ENCODE measurements at places on chromosomes 2 and 18.

GRCh38 chr2:142347751-142348150 is 216.9 kb upstream of the LRP1B start:
- DNase-seq, result no peak

DNA sequence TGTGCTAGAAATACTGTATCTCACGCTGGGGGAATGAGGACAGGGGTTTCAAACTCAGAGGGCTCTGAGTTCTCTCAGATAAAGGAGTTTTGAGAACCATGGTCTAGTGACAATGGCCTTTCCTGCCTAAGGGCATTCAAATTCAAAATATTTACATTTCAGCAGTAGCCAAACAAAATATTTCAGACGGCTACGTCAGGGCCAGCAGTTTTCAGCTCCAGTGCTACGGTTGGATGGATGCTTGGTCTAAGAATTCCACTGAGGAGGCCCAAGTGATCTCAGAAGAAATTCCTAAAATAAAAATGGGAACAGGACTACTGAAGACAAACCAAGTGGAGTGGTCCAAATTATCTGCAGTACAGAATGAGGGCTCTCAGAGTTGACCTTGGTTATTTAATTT is 41.1 kb upstream of the SCG2 start:
- DNase-seq, result no peak

GRCh38 chr2:133718688-133719201 is 150.5 kb upstream of the NCKAP5 start:
- no peak for DNase-seq

DNA sequence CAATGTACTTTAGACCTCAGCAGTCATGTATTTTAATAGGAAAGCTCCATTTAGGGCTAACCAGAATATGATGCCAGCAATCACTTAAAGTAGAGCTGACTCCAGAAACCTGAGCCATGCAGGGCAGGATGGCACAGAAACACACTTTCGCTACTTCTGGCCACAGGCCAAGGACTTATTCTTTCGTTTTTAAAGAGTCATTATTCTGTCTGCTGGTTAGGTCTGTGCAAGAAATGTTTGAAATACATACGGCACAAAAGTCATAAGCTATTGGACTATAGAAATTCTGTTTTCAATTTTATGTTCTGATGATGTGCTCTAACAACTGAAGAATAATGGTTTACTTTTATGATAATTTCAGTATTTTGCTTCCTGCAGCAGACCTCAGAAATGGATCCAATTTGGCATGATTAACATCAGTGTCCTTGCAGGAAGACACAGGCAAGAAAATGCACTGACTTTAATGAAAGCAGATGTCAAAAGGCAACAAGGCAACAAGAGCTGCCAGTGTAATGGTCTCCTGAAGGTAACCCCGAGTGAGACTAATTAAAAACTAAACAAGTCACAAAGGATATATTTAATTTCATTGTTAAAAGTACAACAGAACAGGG is 114.4 kb upstream of the CHRNA1 start:
- peak; percentile 42 for DNase-seq

- DNase-seq, result no peak
Measured at GRCh38 chr2:227513113-227513512, 41.2 kb downstream of the AGFG1 start.

GRCh38 chr2:216441308-216442010 is 29.2 kb downstream of the SMARCAL1 start:
- no peak for DNase-seq

GRCh38 chr2:53877556-53877955 is 17.8 kb upstream of the GPR75 start:
- no peak for DNase-seq

DNA sequence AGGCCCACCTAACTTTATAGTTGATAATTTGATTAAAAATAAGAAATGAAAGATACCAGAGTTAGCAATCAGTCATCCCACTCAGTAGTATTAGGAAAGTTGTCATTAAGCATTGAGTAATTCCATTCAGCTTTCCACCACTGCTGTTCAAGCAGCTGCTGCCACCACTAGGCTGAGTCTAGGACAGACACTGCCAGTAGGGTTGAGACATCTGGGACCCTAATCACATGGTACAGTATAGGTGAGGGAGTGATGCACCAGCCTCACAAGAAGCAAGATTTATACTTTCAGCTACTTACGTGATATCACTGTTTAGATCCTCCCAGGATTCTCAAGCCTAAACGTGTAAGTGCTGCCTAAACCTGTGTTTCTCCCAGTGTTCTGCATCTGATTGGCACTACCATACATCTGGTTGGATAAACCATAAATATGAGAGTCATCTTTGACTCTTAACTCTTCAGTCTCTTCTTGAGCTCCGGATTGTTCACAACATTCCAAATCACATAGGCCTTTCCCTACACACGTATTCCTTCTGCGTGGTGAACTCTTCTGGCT is 3.2 kb downstream of the UBXN4 start:
- peak; percentile 29 for DNase-seq

GRCh38 chr2:237208373-237209260 is 122.9 kb downstream of the COPS8 start:
- DNase-seq, result no peak

DNA sequence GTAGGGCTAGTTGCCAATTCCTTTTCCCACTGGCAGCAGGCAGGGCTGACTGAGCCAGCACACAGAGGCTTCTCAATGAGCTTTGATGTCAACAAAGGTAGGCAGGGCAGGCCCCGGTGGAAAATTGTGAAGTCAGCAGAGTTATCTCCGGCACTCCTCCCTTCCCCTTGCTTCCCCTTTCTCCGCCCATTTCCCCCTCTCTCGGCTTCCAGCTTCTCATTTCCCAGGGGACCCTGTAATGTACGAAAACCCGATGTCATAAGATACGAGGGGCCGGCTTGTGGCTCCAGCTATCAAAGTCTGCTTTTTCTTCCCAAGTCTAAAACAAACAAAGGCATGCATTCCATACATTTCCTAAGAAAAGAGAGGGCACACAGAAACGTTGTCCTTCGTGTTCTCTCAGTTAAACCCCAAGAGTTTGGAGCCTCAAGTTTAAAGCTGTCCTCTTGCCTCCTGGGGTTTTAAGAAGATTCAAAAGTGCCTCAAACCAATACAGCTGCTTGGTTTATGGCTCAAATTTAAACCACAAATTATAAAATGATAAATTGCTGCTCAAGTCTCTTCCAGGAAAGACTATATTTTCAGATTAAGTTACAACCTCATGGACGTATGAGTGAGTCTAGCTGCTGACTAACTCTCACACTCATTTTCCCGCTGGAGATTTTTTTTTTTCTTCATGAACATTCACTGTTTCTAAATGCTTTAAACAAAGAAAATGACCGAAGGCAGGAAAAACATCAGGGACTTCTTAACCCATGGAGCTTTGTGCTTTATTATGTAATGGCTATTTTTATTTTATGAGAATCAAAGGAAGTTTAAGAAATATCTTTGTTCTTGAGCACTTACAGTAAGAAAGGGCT is 27.2 kb upstream of the EML4 start:
- no peak for DNase-seq

GRCh38 chr2:16291731-16292550 is 351.6 kb downstream of the MYCN start:
- DNase-seq, result no peak

GRCh38 chr2:36380624-36381481 is 25.3 kb downstream of the CRIM1 start:
- DNase-seq, result no peak

- peak; percentile 37 for DNase-seq
Measured at GRCh38 chr2:237147317-237147716, 61.6 kb downstream of the COPS8 start.

DNA sequence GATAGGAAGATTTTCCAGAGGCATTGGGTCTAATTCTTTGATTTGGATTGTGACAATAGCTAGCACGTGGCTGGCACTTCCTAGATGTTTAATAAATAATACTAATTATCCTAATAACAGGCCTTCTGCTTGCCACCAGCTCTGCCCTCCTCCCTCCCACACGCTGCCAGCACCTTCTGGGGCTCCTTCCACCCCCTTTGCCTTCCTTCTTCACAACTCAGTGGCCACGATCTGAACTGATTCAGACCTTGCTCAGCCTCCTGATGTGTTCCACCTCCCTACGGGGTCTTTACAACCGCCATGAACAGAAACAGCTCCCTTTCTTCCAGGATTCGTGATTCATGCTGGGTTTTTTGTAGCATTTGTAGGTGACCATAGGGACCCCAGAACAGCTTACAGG is 310.3 kb upstream of the HS6ST1 start:
- DNase-seq, result no peak

- DNase-seq, result no peak
Measured at GRCh38 chr2:133824869-133825268, 256.6 kb upstream of the NCKAP5 start.

- no peak for DNase-seq
Measured at GRCh38 chr18:22551536-22552151, 133.9 kb upstream of the CTAGE1 start.

DNA sequence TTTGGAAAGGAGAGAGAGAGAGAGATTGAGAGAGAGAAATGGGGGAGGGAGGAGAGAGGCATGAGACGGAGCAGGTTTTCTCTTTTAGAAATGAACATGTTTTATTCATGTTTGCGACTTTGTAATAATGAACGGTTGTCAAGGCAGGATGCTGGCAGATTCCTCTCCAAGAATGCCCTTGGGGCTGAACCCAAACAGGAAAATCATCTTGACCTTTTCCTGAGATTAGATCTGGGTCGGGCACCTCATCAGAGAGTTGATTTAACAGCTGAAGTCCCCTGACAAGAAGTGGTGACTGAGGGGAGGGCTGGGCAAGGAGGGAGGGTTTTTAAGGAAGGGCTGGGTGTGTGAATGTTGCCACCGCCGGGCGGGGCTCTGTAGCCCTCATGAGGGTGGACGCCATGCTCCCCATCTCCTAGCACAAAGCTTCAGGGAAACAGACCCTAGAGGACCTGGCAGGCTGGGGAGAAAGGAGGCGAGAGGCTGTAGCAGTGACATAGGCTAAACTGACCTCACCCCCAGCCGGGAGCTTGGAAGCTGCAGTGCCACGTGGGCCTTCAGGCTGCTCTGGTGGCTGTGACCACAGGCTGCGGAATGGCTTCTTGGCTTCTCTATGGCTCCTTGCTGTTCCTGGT is 60.0 kb downstream of the LIPG start:
- DNase-seq, result no peak

- DNase-seq, result no peak
Measured at GRCh38 chr2:10202131-10202665, 79.7 kb downstream of the RRM2 start.

- DNase-seq, result no peak
Measured at GRCh38 chr2:44250376-44250775, 24.9 kb upstream of the SLC3A1 start.

DNA sequence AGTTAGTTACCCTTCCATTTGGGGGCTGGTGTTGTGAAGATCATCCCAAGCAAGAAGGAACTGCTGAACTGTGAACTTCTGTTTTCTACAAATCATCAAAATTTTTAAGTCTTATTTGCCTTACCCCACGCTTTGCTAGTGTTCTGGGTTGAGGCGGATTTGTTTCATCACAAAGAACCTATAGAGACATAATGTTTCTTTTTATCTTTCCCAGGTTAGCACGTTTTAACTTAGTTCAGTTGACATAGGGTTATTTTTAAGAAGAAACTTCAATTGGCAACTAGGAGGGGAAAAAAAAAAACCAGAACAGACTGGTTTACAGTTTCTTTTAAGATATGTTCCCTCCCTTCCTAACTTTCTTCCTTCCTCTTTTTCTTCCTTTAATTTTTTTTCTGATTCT is 31.1 kb upstream of the CERS6 start:
- no peak for DNase-seq

DNA sequence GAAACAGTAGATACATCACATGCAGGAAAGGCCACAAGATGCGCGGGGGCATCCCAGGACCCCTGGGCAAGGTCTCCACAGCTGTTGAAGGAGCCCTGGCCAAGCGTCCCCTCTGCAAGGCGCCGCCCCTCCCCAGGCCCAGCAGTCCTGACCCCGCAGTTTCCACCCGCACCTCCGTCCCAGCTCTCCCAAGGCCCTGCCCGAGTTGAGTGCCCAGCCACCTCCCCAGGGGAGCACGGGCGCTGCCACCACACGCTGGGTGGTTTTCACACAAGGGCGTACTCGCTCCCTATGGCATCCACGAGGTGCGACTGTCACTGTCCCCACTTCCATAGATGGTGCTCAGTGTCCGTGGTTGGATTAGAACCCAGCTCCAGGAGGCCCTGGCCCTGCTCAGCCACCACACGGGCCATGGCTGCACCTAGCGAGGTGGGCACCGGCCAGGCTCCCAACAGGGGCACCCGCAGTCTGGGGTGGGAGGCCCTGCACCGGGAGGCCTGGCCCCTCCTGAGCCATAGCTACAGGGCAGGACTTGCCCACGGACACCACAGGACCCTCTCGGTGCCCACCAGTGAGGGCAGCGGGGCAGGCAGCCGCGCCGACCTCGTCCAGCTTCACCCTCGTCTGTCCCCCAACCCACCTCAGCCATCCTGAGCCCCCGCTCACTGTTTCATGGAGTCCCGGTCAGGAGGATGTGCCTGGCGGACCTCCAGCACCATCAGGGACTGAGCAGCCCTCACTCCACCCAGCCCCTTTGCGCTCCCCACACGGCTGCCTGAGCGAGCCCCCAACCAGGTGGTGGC is 36.0 kb downstream of the KIF1A start:
- DNase-seq, result no peak

- no peak for DNase-seq
Measured at GRCh38 chr2:30159766-30160165, 13.0 kb downstream of the YPEL5 start.

DNA sequence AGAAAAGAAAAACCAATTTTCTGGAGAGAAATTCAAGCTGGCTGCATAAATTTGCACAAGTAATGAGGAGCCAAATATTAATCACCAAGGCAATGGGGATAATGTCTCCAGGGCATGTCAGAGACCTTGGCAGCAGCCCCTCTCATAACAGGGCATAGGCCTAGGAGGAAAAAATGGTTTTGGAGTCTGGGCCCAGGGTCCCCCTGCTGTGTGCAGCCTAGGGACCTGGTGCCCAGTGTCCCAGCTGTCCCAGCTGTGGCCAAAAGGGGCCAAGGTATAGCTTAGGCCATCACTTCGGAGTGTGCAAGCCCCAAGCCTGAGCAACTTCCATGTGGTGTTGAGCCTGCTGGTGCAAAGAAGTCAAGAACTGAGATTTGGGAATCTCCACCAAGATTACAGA is 57.1 kb downstream of the SCN7A start:
- DNase-seq, result no peak

- no peak for DNase-seq
Measured at GRCh38 chr2:197113275-197113711, 186.8 kb upstream of the PGAP1 start.

DNA sequence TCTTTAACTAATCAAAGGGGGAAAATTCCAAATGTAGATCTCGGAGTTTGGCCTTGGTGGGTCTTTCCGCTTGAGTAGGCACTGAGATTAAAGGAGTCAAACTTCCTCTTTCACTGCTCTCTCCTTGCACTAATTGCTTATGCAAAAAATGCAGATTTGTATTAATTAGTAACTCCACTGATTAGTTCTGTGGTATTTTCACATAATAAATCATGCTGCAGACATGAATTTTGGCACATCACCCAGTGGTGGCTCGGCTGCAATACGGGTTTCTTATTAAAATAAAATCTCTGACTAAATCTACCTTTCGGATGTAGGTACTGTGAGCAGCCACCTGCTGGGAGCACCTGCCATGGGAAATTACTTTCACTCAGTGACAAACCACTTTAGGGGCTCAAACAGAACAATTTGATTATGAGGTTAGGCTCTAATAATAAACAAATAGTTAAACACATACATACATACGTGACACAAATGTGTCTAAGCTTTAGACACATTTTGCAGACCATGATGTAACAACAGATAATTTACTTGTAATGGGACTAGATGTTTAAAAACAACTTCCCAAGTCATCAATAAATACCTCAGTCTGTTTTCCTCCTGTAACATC is 6.4 kb upstream of the NEUROD1 start:
- DNase-seq, result no peak

GRCh38 chr2:203728321-203728720 is 21.9 kb downstream of the CD28 start:
- no peak for DNase-seq
